Kasumi-1 (cell line): ENCODE measurements at places on chromosomes 3 and 15.

DNA sequence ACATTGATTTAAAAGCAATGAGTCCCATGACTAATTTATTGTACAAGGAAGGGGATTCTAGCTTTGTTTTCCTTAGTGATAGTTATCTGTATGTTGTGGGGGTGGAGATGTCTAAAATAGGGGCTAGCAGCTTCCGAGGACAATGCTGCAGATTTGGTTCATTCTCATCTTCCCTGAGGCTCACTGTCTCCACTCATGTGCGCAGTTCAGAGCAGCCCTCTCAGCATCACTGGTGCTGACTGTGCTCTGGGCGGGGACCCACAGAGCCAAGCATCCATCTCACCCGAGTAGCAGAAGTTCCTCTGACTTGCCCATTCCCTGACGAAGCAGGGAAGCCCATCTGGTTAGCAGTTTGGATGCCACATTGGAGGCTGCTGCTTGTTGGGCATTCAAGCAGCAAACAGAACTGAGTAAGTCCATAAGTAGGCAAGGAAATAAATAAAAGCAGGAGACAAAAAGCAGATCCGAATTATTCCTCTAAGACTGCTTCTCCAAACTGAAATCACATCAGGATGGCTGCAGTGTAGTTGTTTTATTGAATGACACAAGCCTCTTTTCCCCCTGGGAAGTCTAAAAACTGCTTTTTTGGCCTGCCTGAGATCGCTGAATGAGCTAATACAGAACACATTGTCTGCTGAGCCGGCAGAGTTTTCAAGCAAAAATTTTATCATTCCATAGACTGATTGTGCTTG is 27.5 kb downstream of the RARB start:
- DNase-seq, result no peak

DNA sequence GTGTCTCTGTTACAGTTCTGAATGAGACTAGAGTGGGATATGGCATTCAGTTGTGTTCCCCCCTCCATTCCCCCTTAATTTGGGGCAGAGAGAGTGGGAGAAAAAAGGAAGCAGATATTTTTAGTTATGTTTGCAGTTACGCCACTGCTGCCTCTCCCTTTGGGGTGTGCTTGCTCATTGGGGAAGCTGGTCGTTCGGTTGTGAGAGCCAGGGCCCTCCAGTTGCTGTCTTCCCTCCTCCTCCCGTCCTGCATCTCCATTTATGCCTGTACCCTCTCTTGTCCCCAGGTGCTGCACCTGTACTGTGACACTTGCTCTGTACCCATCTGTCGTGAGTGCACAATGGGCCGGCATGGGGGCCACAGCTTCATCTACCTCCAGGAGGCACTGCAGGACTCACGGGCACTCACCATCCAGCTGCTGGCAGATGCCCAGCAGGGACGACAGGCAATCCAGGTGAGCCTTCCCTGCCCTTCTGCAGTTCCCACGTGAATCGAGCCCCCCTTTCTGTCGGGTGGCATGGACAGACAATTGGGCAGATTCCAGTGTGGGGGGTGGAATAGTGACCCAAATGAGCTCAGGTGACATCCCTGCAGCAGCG is 55.8 kb downstream of the TRIM71 start:
- DNase-seq, result peak; percentile 58

- DNase-seq, result no peak
These were observed 58.7 kb upstream of the MRPL3 start for GRCh38 chr3:131561511-131561910.

- DNase-seq, result no peak
These were observed 261.2 kb downstream of the LPP start for GRCh38 chr3:188415196-188415595.
